ENCODE measurements at places on chromosomes 13 and 19.

DNA sequence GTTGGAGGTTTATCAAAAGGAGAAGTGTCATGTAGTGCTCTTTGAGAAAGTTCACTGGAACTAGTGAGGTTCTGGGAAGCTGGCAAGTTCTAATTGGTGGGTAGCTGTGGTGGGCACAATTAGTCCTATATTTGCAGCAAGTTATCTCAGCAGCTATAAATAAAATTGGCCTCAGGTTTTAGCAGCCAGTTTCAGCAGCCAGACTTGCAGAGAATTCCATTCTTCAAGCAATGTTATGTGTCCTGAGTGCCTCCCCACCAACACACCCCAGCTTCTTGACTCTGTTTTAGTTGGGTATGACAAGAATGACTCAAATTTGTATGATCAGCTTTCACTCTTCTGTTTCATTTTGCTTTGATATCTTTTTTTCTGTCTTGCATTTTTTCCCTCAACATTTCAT, 4.7 kb downstream of the IFT88 start:
- DNase-seq: no peak

- DNase-seq: no peak
These were observed 446.4 kb downstream of the GPC6 start for GRCh38 chr13:93672996-93673395.

DNA sequence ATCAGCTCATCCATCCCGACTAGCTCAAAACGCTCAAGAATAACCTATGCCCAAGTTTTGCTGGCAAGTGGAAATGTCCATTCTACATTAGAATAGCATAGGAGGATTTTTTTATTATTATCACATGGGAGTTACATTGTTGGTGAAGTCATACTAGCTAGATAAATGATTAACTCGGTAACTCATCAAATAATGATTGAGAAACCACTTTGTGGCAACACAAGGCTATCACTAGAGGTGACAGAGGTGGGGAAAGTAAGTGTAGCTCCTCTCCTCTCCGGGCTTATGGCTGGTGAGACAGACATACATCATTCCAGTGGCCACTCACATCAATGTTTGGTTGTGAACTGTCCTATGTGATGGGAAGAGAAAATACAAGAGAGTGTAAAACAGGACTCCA, 161.6 kb downstream of the ZIC5 start:
- DNase-seq: no peak

GRCh38 chr19:45901912-45902650, at the start of gene MYPOP:
Gene MYPOP (minus strand): TSS chr19:45902613. CDS start chr19:45901773, 840 bp downstream.
- DNase-seq: no peak

GRCh38 chr19:39508629-39509028, 6.3 kb upstream of the SELENOV start:
- DNase-seq: no peak

DNA sequence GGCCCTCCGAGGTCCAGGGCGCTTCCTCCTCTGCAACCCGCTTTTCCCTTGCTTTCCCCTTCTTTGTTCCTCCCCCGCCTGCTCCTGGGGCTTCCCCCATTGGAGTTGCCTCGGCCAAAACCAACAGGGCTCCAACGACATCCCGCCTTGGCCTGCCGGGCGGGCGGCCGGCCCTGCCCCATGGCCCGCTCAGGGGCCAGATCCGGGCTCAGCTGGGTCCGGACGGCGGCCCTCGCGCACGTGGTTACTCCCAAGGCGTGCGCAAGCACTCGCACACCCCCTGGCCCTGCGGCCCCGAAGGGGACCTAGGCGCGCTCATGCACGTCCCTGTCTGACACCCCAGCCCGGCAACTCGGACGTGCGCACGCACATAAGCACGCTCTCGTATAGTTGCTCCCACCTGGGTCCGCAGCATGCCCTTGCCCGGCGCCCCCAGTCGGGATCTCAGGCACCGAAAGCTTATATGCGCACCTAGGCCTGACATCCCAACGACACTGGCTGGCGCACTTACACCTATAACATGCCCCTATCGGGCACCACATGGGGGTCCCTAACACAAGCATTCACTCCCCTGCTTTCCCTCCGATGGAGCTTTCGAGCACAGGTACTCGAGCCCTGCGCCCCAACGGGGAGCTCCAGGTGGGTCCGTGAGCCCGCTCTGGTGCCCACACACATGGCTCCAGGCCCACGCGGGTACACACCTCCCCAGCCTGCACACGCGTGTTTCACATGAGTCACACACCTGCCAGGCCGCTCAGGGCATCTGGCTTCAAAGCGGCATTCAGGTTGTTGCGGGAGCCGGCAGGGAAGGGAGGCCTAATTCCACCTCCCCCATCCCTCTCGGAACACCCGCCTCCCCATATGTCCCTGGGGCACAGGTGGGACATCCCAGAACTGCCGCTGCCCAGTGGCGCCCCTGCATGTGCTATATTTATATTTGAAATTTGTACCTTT, 15.0 kb downstream of the NFIX start:
- no peak for DNase-seq

DNA sequence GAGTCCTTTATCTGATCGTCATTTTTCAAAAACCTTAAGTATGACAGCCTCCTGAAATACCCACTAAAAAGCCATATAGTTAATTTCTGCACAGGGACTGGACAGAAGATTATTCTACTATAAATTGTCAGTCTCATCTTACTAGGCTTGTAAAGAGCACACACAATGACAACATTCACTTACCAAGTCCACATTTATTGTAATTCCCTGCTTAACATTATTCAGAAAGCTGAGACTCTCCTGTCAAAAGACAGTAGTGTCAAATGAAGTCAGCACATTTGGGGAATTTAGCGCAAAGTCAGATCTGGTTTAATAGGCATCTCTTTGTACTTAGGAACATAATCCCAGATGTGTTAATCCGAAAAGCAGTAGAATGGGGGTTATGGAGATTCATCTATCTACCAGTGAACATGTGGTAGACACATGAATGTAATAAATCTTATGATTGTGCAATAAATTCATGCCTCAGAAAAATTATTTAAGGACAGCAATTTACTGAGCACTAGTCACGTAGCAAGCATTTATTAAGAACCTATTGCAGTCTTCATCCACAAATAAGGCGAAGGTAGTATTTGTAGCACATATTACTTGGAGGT, 224.6 kb upstream of the GPC6 start:
- no peak for DNase-seq

DNA sequence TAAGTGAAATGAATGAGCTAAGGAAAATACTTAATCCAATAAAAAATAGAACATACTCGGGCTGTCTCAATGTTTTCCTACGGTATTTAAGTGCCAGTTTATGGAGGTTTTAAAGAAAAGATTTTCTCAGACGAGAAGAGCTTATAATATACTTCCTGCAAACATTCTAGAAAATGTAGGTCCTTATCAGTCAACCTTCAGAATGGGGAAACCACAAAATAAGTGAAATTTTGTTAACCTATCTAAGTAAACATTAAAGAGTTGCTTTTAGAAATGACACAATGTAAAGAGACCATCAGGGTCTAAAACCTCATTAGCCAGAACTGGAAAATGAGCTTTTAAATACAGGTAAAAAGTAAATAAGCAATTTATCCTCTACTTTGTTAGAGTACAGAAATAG, 12.1 kb downstream of the MIR17HG start:
- no peak for DNase-seq

GRCh38 chr19:18287836-18288772, 6.7 kb upstream of the JUND start:
- no peak for DNase-seq

DNA sequence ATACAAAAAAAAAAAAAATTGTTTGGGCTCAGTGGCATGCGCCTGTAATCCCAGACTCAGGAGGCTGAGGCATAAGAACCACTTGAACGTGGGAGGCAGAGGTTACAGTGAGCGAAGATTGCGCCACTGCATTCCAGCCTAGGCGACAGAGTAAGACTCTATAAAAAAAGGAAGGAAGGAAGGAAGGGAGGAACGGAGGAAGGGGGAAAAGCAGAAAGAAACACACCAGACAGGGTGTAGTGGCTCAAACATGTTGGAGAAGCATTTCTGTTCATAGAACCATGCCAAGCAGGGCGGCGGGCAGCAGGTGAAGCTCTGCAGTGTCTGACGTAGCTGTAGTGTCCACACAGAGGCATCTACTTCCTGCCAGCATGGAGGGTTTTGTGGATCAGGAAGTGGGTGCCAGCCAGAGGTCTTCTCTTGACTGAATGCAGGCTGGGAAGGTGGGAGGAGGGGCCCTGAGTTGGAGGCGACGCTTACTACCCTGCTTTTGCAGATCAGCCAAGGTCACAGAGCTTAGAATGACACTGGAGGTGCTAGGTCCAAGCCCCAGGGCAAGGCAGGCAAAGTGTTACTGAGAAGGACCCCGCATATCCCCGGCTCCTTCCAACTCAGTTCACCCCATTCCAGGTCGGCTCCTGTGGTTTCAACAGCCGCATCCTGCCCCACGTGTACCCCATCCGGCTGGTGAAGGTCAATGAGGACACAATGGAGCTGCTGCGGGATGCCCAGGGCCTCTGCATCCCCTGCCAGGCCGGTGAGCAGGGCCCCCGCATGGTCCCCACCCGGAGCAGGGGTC, 11.6 kb upstream of the PGLS start:
- DNase-seq: no peak

DNA sequence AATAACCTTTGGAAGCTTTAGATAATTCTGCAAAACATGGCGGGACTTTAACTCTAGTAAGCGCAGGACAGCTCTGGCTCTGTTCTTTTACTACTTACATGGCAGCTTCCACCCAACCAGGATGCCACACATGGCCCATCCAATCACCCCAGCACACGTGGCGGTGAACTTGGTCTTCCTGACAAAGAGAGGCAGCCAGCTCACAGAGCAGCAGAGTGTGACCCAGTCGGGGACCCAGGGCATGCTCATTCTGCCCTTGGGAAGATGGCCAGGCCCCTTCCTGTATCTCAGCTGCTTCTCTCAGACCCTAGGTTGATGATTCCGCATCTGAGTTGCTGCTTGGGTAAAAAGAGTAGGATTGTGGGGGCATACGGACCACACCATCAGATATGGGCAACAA, 172.1 kb downstream of the USP12 start:
- no peak for DNase-seq

- DNase-seq: no peak
These were observed 156.2 kb downstream of the DNAJC3 start for GRCh38 chr13:95833126-95833525.

DNA sequence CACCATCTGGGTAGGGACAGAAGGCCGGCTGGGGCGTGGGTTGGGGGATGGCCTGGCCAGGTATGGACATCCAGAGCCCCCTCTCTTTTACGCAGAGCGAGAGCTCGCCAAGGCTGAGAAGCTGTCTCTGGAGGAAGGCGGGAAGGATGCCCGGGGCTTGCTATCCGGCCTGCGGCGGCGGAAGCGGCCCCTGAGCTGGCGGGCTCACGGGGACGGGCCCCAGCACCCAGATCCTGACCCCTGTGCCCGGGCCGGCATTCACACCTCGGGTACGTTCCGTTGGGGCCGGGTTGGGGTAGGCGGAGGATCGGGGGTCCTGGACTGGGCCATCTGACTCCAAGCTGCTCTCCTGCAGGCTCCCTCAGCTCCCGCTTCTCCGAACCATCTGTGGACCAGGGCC, 8.7 kb upstream of the SCN1B start:
- DNase-seq: no peak

DNA sequence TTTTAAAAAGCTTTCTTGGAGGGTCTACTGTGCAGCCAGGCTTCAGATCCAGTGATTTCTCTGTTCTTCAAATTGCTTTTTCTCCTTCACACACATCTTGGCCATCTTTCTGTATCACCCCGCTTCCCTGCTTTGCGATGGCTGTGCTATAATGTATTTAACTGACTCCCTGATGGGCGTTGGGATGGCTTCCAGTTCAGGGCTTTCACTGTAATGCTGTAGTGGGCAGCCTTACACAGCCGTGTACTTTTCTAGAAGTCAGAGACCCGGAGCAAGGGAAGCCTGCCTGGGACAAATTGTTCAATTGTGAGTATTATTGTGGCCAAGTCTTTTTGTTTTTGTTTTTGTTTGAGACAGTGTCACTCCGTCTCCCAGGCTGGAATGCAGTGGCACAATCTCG, 19.4 kb upstream of the PAK4 start:
- DNase-seq: no peak

DNA sequence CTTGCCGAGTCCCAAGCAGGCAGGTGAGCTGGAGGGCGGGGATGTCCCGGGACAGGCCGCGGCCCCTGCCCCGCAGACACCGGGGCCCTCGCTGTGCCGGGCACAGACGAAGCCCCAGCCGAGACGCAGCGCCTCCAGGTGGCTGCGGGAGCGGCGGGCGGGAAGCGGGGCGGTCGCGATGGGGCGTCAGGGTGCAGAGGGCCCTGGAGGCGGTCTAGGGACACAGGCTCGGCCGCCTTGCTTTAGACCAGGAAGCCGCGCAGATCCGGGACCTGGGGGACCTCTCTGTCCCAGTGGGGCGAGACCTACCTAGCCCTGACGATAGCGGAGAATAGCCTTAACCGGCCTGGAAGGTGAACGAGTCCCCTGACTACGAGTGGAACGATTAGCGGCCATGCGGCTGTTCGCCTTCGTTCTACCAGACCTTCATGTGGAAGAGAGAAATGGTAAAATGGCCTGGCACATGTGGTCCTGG, 4.2 kb upstream of the ZNF564 start:
- DNase-seq: no peak

- DNase-seq: no peak
These were observed 296.5 kb downstream of the LMO7 start for GRCh38 chr13:75932636-75933035.

DNA sequence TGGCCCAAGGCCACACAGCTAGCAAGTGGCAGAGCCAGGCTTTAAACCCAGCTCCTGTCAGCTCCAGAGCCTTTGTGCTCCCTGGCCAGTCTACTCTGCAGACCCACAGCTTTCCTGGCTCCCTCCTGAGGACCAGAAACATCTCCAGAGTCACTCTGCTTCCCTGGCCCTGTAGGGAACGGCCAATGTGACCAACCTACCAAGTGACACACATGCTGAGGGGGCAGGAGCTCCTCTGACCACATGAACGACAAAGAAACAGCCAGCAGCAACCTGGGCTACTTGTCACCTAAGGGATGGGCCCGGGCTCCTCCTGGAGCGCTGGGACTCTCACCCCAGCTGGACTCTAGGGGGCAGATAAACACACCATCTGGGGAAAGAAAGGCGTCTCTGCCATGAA, 19.3 kb downstream of the PEG3 start:
- no peak for DNase-seq

DNA sequence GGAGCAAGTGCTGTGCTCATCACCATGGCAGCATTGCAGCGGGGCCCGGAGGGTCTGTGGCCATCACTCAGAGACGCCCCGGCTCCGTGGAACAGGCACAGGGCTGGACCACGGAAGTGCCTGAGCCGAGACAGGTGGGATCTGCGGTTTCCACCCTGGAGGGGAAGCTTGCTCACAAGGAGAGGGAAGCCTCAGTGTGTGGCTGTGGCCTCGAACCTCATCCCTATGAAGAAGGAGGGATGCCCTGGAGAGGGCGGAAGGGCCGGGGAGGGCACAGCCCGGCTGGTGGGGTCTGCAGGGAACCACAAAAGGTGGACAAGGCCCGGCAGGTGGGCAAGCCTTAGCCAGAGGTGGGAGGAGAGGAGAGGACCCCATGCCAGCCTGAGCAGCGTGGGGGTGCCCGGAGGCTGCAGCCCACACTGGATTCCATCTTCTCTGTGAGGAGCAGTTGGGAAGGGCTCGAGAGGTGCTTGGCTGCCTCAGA, 30.4 kb upstream of the TMEM255B start:
- no peak for DNase-seq

GRCh38 chr19:1244693-1245451, 3.3 kb downstream of the ATP5F1D start:
- no peak for DNase-seq

- DNase-seq: no peak
These were observed 2.6 kb upstream of the NAT14 start for GRCh38 chr19:55482156-55482961.
